Right lobe of liver (tissue), 6 donors: ENCODE measurements at places on chromosomes 2 and 18. TPM values are rescaled to one million over a fixed set of nuclear protein-coding genes. Genes with fewer than 3 reads are reported as not detected.

DNA sequence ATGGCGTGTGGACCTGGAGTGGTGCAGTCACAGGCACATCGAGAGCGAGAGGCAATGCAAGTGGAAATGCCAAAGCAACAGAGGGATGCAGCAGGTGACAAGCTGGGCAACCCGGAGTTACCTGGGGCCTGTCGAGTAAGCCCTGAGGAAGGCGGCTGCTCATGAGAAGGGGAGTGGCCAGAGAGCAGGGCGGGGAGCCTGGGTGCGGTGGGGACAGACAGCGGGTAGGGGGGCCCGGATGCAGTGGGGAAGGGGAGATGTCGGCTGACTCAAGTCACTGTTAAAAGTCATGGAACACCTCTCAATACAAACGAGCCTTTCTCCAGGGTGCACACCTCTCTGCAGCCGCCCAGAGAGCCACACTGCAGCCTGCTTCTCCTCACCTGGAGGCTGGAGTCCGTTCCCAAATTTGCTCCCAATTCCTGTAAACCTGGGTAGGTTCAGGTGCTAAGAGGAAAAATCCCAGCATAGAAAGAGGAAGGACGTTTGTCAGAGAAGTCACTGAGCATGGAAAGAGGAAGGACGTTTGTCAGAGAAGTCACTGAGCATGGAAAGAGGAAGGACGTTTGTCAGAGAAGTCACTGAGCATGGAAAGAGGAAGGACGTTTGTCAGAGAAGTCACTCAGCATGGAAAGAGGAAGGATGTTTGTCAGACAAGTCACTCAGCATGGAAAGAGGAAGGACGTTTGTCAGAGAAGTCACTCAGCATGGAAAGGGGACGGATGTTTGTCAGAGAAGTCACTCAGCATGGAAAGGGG is 71.7 kb upstream of the TWIST2 start:
- H3K27me3 ChIP-seq, result no peaks in the 10 kb centered on the region
- H3K4me3 ChIP-seq, result no peak overlapping the region
- DNase-seq, result no peak

DNA sequence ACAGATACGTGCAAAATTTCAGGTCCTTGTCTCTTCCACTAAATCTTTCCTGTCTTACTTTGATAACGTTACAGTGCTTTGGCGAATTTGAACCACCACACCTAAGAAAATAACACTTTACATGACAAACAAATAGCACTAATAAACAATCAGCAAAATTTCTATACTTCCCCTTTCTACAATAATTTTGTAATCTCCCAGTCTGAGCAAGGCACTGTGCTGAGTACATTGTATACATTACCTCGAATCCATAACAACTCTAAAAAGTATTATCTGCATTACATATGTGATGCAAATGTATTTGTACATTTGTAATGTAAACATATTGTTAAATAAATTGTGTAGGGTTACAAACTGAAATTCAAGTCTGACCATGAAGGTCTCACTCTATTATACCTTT is 49.9 kb downstream of the RTN4 start:
- H3K27ac ChIP-seq, result no peak overlapping the region
- DNase-seq, result no peak
- H3K27me3 ChIP-seq, result no peaks in the 10 kb centered on the region
- no peaks in the 10 kb centered on the region for H3K36me3 ChIP-seq

DNA sequence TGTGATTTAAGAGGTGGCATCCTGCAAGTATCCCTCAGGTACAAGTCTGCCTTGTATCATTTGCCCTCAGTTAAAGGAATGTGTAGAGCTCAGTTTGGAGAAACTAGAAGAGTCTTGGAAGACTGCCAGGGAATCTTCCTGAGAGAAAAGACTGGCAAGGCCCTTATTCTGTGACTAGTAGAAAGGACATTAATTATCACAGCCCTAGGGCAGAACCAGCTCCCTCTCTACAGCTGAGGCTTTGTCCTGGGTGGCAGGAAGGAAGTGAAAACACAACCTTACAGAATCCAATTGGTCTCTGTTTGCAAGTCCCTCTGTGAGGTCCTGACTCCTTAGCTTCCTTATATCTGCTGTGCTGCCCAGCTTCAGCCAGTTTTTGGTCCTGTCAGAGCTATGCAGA is 385.9 kb upstream of the CYRIA start:
- no peaks in the 10 kb centered on the region for H3K4me1 ChIP-seq
- H3K4me3 ChIP-seq, result no peak overlapping the region
- no peaks in the 10 kb centered on the region for H3K36me3 ChIP-seq
- no peak for DNase-seq
- no peaks in the 10 kb centered on the region for H3K27me3 ChIP-seq
- no peak overlapping the region for H3K27ac ChIP-seq

DNA sequence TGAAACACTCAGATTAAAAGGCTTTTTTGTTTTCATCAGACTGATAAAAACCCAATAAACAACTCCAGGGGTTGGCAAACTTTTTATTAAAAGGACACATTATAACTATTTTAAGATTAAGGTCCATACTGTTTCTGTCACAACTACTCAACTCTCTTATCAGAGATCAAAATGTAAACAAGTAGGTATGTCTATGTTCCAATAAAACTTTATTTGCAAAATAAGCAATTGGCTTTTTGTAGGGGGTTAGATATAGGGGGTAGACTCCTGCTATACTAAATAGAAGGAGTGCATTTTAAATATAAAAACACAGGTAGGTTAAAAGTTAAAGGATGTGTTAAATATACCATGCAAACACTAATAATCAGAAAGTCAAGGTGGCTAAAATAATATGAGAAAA is 174.0 kb downstream of the MBD5 start:
- no peak for DNase-seq
- H3K4me1 ChIP-seq, result no peaks in the 10 kb centered on the region
- H3K27ac ChIP-seq, result no peak overlapping the region

- peak overlapping the region; percentile 11 for H3K27ac ChIP-seq
- H3K4me3 ChIP-seq, result no peak overlapping the region
- H3K27me3 ChIP-seq, result no peaks in the 10 kb centered on the region
- no peak for DNase-seq
- peaks cover 6% of the 10 kb centered on the region for H3K4me1 ChIP-seq
- H3K36me3 ChIP-seq, result no peaks in the 10 kb centered on the region
Observed at GRCh38 chr2:213237787-213238186, 46.5 kb upstream of the SPAG16 start.

DNA sequence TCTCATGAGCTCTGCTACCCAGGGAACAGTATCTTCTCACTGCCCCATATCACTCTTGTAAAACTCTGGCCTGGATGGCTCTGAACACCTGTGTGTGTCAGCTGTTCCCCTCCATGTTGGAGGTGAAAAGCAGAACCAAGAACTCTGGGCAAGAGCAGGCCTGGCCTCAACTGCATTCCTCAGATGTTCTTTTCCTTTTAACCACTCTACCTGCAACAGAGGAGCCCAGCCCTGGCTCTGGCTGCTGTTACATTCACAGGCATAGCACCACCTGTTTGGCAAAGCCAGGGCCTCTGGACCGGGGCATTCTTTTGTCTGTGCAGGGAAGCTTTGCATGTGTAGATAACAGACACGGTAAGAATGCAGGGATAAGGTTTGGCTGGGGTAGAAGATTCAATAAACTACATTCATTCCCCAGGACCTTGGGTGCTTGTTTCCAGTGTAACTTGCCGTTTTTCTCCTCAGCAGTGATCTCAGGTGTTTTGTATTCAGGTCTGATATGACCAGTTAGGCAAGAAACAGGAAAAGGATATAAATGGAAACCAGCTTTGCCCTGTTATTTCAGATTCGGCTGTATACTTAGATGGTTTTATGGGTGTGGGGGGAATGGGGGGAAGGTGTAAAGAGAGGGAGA is 95.1 kb downstream of the SPTBN1 start:
- H3K36me3 ChIP-seq, result no peaks in the 10 kb centered on the region
- DNase-seq, result no peak
- no peak overlapping the region for H3K4me3 ChIP-seq
- H3K27me3 ChIP-seq, result no peaks in the 10 kb centered on the region

DNA sequence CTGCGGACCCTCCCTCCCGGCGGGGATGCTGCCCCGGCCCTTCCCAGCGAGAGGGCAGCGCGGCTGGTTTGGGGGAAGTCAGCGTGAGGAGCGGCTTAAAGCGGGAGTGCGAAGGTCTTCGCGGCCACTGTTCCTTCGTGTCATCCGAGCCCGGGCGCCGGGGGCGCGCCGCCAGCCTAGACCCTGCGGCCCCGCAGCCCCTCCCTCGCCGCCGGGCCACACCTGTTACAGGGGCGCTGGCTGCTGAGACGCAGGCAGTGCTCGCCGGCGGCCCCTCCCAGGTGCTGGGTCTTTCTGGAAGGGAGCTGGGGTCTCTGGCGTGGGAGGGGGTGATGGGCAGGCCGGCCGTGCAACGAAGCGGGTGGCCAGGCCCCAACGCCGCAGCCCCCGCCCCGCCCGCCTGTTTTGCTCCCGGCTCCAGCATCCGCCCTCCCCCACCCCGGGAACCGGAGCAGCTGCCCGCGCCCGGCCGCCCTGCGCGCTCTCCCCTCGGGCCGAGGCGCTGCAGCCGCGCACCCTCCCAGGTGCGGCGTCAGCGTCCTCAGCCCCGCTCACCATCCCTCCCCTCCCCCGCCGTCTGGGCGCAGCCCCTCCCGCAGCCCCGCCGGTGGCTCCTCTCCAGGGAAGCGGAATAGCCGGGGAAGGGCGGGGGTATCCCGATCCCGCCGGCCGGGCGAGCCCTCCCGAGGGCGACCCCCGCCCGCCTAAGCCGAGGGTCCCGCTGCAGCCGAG is 727 bp downstream of the KIF1A start:
- H3K4me3 ChIP-seq, result no peak overlapping the region
- peaks cover 5% of the 10 kb centered on the region for H3K27me3 ChIP-seq
- H3K27ac ChIP-seq, result no peak overlapping the region
- DNase-seq, result no peak
- H3K36me3 ChIP-seq, result no peaks in the 10 kb centered on the region
- no peaks in the 10 kb centered on the region for H3K4me1 ChIP-seq

Gene NOSTRIN
- total RNA-seq, result 9.6 TPM

Gene CCDC74A
- 0.74 TPM for total RNA-seq

Gene NT5C1B
- not detected for total RNA-seq

Gene COL4A4
- 2.2 TPM for total RNA-seq

Gene CROCC2
- total RNA-seq, result 0.15 TPM
